ENCODE measurements at places on chromosomes 1 and 21. TPM values are rescaled to one million over a fixed set of nuclear protein-coding genes. Genes with fewer than 3 reads are reported as not detected.
A peak's percentile ranks its signal among the peaks of the same experiment; 100 is the strongest.

Gene WDR64
- 0.24 TPM for total RNA-seq

DNA sequence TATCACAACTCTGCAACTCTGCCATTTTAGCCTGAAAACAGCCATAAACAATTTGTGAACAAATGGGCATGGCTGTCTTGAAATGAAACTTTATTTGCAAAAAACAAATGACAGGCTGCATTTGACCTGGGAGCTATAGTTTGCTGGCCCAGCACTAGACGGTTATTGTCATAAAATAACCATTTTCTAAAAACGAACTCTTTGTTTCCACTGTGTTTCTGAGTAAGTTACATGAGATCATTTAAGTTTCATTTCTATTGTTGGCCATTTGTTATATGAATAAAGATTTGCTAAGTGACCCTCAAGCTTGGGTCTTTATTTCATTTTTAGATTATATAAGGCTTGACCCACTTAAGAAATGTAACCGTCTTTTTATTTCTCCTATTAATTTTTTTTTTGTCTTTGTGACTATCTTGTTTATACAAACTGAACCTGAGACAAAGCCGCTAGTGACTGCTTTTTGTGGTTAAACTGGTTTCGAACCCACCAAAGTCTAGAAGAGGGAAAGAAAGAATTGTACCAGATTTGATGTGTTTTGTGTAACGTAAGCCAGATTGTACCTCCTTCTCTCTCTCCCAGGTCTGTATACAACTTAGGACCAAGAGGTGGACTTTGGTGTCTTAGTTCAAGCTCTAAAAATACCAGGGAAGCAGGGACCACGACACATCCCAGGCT, 12.9 kb upstream of the KCNJ15 start:
- no peak for DNase-seq

- DNase-seq = no peak
These were observed 124.2 kb upstream of the IFFO2 start for GRCh38 chr1:19080721-19081120.

Gene CYB5RL
- total RNA-seq = 4.9 TPM

DNA sequence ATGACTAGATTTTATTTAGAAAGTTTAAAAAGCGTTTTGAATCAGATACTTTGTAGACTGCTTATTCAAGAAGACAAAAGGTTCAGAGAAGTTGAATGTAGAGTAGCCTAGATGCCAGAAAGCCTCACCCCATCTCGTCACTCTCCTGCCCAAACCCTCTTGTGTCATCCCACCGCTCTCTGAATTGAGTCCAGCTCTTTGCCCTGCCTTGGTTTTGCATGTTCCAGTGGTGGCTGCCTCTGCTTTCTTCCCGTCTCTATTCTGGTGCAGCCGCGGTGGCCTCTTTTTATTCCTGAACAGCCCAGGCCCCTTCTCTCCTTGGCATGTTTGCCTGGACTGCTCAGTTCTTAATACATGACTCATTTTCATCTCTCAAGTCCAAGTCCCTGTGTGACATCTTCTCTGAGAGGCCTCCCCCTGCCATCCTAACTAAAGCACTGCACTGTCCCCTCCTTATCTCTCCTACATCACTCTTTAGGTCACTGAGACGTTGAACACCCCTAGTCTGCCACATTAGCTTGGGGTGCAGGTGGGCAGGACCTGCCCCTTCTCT, 22.9 kb downstream of the PRDM2 start:
- DNase-seq = no peak

Gene TRIM45
- 2.3 TPM for total RNA-seq

DNA sequence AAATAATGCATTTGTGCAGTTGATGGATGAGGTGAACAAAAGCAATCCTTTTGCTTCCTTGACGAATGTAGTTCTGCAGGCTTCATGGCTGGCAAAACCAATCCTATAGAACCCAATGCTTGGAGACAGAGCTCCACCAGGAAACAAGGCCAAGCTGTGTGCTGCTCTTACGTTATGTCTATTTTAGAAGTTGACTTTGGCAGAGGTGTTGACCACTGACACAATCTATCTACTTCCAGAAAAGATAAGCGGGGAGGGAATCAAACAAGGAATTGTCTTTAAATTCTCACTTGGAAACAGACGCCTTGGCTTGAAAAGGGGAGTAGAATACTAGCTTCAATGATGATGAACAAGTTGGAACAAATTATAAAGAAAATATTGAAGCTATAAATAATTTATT, 211.2 kb downstream of the SETD4 start:
- DNase-seq = no peak

DNA sequence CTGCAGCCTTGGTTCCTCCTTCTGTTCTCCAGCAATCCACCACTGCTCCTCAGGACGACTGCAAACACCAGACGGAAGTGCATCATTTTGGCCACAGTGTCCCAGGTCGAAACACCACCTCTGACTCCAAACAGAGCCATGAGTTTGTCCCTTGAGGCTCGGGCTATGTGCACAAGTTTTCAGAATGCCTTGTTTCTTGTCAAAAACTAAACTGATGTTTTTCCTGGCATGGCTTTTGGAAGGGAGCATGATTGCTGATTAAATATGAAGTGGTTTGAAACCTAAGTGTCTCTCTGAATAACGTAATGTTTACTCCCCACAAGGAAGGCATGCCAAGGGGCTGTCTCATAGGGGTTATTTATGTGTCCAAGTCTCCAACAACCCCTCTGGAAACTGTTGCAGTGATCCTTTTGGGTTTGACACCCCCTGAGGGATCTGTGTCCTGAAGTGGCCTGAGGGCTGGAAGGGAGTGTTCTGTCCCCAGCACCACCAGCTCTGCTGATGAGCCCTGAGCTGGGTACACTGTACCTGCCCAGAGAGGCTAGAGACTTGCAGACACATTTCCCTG, 132.7 kb downstream of the PLPP3 start:
- no peak for DNase-seq

Gene BTBD8
- 5.1 TPM for total RNA-seq

- DNase-seq = no peak
These were observed 21.2 kb downstream of the TNNT2 start for GRCh38 chr1:201356236-201356635.

Gene CFHR5
- not detected for total RNA-seq

- peak; percentile 57 for DNase-seq
These were observed 36.7 kb downstream of the ZNF695 start for GRCh38 chr1:246971090-246971721.

DNA sequence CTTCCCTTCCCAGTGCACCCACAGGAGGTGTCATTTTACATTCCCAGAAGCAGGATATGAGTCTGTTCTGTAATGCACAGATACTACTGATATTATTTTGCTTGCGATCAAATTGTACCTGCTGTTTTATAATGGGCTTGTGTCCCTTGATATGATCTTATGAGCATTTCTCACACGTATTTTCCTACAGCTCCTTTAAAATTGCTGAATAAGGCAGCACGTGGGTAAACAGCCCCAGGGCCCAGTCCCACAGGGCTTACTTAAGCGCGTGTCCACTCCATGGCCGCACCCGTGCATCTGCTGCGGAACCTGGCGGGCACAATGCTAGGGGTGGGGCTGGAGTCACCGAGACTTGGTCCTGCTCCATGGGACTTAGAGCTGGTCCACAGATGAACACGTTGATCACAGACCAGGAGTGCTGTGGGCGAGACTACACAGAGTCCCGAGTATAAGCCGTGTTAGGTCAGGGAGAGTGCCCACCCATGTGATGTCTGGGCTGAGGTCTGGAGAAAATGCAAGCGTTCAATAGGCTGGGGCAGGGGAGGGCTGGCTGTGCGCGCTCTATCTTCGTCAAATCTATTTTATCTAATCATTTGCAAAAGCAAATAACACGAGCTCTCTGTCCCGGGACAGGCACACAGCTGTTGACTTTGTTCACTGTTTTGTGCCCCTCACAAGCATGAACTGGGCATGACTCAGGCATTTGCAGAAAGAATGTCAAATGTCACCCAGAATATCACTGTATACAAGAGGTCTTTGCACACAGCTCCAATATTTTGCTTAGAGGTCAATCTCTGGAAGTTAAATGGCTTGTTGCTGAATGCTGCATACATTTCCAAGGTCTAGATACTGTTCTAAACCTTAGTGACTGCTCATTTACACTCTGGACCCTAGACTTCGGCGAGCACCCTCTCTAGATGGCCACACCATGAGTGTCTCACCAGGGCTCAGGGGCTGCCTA, 119.3 kb downstream of the CRYAA start:
- no peak for DNase-seq

DNA sequence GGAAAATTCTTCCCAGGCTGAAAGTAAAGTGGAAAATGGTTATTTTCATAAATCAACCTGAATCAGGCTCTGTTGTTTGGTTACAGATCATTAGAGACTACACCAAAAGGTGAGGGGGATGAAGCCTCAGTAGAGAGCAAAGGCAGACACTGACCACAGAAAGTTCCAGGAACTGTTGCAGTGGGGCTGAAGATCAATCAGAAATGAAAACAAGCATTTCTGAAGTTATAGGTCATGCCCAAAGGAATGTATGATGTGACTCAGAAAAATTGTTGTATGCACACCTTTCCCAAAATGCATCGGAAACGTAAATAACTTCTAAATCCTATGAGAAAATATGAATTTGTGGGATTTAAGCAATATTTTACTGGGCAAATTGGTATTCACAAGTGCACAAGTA, 63.3 kb downstream of the FYB2 start:
- no peak for DNase-seq

Gene LCE1D
- total RNA-seq = not detected

- DNase-seq = no peak
These were observed 5.0 kb downstream of the JMJD4 start for GRCh38 chr1:227729881-227730629.

DNA sequence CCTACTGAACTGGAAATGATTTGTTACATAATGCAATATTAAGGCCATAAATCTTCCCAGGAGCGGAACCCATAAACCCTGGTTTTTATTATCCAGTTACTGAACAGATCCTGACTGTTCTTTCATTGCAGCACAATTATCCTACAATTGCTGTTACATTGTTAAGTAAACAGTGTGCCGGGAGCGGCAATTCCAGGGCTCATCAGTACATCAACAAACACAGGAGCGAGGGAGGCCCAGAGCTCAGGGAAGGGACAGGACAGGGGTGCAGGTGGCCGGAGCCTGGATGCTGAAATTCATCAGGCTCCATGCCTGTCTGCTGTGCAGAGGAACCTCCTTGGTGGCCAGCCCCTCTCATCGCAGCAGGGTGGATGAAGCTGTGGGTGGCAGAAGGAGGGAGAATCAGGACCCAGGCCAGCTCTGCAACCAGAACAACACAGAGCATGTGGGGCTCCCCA, 544.7 kb downstream of the NPHP4 start:
- no peak for DNase-seq

DNA sequence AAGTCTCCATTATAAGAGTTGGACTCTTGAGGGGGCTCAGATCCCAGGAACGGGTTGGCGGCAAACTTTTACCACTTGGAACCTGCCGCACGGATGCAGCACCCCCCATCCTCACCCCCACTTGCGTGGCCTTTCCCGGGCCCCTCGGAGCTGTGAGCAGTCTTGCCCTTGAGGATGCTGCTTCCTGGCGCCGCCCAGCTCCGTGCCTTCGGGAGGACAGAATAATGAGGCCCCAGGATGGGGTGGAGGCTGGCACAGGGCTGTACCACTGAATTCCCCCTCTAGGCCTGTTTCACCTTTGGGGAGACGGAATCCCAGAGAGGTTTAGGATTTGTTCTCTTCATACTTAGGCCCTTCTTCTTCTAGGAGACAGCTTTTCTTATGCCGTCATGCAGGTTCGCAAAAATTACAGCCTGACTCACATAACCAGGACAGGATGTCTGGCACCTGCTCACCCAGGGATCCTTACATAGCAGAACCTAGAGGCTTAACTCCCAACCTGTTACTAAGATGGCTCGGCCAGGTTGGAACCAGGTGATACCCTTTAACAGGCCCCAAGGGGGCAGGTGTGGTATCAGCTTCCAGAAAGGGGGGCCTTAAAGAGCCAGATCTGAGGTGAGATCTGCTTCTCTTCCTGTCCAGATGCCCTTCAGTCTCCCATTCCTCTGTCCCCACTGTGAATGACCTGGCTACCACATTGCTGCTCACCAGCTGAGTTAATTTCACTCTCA, 1.5 kb downstream of the TRNP1 start:
- no peak for DNase-seq
